ENCODE measurements at places on chromosomes 12 and 14.

DNA sequence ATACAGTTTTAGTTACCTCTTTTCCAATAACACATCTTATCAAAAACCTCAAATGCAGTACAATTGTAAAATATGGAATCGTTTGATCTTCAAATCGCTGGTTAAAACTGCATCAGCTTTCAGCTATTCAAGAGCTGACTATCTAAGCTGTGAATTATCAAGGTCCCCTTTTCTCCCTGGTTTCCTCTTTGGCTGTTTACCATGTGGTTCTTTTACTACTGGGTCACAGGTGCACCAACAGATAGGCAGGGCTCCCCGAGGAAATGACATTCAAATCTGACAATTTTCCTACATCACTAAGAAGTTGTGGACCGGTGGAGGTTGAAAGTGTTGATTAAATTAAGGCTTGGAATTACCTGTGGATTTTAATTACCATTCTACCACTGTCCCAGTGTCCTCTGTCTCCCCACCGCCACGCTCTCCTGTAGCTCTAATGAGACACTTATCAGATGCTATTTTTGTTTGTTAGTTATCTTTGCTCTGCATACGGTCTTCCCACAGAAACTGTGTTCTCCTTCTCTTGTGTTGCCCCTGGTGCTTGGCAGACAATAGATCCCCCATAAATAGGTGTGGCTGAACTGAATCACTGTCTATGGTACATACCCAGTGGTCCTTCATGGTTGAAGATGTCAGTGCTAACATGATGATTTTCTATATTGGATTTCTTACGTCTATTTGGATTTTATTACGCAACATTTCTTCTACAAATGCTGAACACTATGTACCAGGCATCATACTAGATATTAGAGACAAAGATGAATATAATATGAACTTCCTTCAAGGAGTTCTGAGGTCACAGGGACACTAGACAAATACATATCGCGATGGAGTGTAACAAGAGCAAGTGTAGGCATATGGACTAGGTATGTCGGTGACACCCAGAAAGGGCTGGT, 20.9 kb upstream of the PLXNC1 start:
- DNase-seq, result no peak

DNA sequence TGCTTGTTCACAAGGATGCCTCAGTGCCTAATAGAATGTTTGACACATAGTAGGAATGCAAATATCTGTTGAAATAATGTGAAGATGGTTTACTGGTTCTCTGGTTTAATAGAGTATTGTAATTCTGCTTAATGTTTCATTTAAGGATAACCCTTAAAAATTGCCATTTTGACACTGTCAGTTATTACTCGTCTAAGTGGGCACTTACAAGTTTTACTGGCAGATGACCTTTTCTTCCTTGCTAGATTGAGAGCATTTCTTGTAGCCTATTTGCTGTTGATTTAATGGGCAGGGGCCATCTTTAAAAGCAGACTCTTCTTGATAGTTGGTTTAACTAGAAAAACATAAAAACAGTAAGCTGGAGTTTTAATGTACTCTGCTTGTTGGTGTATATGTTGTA, 1.9 kb downstream of the TMEM263 start:
- peak; percentile 54 for DNase-seq

DNA sequence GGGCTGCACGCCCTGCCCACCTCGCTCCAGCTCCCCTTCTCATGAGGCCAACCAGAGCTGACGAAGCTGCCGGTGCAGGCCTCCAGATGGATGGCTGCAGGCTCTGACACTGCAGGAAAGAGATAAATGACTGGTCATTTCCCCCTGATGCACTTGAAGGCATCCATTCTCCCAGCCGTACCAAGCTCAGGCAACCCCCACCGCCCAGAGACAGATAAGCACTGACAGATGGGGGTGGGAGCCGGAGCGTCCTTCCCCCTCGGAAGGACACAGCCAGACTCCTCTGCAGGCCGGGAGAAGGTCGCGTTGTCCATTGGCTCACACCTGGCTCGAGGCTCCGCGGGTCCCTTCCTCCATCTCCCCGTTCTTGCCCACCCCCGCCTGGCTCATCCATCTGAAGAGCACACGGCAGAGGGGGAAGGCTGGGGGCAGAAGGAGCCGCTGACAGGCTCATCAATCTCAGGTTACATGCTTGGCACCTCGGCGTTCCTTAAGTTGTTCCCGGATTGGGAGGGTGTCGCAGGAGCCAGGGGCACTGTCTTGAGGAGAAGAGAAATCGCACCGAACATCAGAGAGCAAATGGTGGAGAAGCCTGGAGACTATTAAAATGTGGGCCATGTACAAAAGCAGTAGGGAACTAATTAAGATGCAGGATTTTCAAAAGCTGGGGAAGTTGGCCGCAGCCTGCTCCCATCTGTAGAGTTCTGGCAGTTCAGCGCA, 151.6 kb downstream of the DPF3 start:
- no peak for DNase-seq

DNA sequence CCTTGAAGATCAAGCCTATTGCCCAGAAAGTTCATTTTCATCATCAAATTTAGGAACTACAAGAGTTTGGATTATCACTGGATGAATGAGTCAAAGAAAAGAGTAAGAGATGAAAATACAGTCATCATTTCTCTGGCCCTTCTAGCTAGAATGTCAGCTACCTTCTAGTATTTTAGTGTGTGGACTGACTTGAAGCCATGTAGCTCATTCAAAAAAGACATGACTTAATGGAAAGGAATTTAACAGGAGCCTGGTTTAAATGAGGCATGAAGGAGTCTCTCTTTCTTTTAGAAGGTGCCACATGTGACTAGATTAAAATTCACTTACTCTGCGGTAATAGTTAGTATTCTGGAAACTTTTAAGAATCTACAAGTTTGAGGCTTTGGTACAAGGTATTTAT, 7.1 kb downstream of the PTHLH start:
- DNase-seq, result no peak

DNA sequence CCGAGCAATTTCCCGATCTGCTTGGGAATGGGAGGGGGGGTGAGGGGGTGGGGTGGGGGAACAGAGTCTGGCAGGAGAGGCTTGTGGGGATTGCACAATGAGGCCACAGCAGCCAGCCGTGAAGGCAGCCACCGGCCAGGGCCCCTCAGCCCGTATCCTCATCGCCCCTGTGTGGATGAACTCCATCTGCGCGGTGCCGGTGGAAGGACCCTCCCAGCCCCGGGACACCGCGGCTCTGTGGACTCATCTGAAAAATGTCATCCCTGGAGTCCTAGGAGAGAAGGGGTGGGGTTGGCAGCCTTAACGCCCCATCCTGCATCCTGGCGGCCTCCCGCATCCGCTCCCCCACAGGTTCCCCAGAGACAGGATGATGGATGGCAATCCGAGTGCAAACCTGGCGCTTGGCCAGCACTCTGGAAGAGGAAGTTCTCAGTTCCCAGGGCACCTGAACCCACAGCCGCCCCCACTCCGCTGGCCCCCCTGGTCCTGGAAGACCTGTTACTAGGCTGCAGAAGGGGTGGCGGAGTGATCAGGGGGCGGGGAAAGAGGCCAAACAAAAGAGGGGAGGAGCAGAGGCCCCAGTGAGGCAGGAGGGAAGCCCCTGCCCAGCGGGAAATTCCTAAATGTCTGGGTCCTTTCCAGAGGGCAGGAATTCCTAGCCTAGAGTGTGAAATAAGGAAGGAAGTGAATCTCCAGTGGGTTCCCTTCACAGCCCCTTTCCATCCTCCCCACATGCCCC, 1.2 kb upstream of the TNFAIP2 start:
- peak; percentile 98 for DNase-seq

DNA sequence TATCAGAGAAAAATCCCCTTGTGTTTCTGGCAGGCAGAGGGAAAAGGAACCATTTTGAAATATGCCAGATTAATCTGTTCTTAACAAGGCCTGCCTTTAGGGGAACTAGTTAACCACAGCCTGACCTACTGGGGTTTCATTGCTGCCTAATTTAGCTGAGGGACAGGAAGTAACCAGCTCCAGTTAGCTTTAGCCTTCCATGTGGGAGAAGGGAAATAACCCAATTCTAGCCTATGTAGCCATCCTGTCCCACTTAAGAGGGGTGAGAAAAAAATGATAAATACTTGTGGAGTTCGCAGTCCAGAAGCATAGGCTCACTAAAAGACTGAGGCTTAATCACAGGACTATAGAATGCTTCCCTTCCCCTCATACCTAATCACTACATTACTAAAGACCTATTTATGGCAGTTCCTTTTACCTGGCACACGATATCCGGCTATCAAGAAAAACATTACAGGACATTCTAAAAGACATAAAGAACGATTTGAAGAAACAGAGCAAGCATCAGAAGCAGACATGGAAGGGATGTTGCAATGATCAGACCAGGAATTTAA, 22.8 kb downstream of the COX8C start:
- no peak for DNase-seq

- DNase-seq, result no peak
Observed at GRCh38 chr14:65228436-65228835, 126.1 kb upstream of the MAX start.
